NCI-H460 (cell line): ENCODE measurements at places on chromosomes 4 and X. TPM values are rescaled to one million over a fixed set of nuclear protein-coding genes. Genes with fewer than 3 reads are reported as not detected.

GRCh38 chr4:25786497-25787065 is 76.2 kb downstream of the SEL1L3 start:
- DNase-seq = no peak

DNA sequence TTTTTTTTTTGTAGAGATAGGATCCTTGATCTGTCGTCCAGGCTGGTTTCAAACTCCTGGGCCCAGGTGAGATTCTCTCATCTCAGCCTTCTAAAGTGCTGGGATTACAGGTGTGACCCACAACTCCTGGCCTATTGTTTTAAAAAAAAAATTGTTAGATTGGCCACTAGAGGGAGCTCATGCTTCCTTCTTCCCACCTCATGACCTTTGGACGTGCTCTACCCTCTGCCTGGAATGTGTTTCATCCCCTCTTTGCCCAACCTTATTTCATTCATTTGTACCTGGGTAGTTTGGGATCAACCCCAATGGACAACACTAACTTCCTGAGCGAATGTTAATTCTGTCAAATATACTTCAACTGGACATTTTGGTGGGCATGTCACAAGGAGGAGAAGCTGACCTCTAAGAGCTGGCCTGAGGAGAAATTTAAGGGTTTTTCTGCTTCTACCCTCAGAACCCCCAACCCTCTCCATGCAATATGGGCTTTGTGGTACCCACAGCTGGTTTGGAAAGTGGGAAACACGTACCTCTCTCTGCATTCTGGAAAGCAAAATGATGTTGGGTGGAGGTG is 6.4 kb downstream of the PPEF2 start:
- DNase-seq = peak; percentile 24

- DNase-seq = no peak
Observed at GRCh38 chr4:1683261-1683735, 815 bp downstream of the FAM53A start.

GRCh38 chrX:47174846-47175587 is 18.6 kb upstream of the UBA1 start:
- DNase-seq = no peak

DNA sequence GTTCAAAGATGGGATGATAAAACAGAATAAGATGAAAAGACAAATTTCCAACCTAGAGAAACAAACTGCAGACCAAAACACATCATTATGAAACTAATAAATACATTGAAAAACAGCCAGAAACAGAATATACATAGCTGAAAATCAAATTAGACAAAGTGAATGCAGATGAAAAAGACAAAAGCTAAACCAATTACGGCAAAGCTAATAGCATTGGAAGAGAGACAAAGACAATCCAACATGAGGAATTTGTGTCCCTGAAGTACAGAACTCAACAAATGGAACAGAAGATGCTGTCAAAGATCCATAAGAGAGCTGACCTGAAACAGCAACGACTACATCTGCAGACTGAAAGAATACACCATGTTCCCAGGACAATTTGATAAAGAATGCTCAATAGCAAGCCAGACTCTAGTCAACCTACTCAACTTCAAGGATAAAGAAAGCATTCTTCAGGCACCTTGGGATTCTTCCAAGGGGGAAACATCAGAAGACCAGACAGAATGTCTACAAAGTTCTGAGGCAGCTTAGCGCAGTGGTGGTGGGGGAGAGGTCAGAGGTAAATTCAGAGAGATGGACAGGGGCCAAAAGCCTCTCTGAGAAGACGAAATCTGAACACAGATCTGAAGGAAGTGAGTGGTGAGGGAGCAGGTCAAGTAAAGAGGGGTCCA is 27.4 kb upstream of the IRAK1 start:
- no peak for DNase-seq

DNA sequence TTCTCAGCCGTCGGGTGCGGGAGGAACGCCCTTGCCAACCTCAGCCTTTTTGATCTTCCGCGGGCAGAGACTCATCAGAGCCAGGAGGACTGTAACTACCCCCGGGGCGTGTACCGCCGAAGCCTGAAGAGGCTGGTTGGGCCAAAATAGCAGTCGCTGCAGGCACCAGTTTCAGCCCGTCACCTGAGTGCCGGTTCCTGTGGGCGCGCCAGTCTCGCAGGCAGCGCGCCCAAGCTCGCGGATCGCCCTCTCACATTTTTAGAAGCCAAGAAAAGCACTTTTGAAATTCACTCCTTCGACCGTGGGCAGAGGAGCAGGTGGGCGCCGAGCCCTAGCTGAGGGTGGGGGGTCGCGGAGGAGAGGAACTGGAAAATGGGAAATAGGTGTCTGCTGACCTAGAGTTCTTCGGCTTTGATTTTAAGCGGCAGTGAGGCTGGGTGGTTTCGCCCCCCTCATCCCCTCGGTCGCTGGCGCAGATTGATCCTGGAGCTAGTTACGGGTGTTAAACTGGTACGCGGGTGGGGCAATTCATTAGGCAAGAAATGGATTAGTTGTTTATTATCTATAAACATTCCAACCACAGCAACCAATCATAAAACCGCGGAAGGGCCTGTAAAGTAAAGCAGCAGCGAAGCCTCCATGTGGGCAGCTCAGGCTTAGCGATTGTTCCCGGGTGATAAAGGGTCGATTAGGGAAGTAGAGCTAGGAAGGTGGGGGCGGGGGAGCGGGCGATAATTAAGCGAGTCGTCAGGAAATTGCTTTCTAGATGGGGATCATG is 69.2 kb downstream of the FBXO8 start:
- no peak for DNase-seq

- peak; percentile 87 for DNase-seq
Observed at GRCh38 chrX:100871594-100872560, 2.3 kb downstream of the NOX1 start.

- no peak for DNase-seq
Observed at GRCh38 chrX:37779857-37780256, at the start of gene CYBB. Gene CYBB, plus strand, starts transcription at chrX:37780059. Its CDS starts 19 bp downstream, at chrX:37780078.

GRCh38 chrX:77422891-77423648 is 24.1 kb upstream of the FGF16 start:
- no peak for DNase-seq

- no peak for DNase-seq
Observed at GRCh38 chrX:34197946-34198345, 65.8 kb upstream of the FAM47A start.

GRCh38 chr4:75179510-75179909 is 246.6 kb downstream of the PARM1 start:
- no peak for DNase-seq

GRCh38 chrX:14591976-14592375 is 62.6 kb downstream of the GLRA2 start:
- DNase-seq = no peak

GRCh38 chr4:10998846-10999245 is 314.3 kb upstream of the CLNK start:
- no peak for DNase-seq

GRCh38 chrX:36414056-36414455 is 494.5 kb downstream of the CFAP47 start:
- no peak for DNase-seq

GRCh38 chr4:108080747-108081146 is 88.0 kb downstream of the LEF1 start:
- DNase-seq = no peak

- DNase-seq = no peak
Observed at GRCh38 chr4:143383005-143383574, 46.4 kb downstream of the GAB1 start.

DNA sequence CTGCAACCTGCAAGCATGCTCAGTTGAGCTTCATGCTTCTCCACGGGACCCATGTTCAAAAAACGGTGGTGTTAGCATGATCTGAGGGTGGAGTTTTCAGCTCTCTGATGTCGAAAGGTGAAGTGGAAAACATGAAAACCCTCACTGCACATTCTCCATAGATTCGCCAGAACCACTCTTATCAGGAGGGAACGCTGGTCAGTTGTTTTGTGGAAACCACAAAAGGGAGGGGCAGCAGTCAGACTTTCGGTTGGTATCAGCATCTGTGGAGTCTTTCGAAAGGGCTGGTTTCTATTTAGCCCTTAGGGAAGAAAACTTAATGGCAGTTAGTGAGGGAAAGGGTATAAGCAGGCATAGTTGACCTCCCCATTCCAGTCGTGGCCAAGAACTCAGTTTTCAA is 12.6 kb downstream of the PPA2 start:
- no peak for DNase-seq

GRCh38 chr4:110087070-110087708 is 111.2 kb downstream of the ELOVL6 start:
- DNase-seq = no peak

DNA sequence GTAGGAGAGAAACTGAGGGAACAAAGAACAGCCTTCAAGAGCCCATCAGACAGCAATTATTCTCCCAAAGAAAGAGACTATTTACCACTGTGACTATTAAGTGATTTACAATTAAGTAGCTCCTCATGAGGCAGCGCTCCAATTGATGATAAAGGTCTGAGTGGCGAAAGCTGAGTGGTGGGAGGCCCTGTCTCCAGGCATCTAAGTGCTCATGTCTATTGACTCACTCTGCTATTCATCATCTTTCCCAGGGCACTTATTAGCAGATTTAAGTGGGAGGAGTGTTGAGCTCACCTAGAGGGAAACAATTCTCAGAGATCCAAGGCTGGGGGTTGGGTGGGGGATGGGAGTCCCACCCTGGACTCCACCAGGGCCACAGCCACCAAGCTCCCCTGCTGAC is 23.3 kb downstream of the AMER1 start:
- no peak for DNase-seq

DNA sequence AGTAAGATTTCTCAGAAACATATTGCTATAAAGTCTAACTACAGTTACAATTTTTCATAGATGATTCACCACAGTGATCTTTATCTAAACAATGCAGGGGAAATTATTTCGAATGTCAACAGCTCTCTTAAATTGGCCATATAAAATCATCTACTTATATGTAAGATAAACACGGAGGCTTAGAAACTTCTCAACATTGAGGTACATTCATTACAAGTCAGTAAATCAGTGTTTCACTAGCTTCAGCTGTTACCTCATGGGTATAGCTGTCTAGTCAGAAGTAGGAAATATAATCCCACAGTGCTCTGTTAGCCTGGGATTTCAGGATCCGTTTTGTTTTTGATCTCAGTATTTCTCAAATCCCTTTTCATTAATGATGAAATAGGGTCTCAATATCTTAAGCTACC is 43.2 kb downstream of the PCDH7 start:
- no peak for DNase-seq

DNA sequence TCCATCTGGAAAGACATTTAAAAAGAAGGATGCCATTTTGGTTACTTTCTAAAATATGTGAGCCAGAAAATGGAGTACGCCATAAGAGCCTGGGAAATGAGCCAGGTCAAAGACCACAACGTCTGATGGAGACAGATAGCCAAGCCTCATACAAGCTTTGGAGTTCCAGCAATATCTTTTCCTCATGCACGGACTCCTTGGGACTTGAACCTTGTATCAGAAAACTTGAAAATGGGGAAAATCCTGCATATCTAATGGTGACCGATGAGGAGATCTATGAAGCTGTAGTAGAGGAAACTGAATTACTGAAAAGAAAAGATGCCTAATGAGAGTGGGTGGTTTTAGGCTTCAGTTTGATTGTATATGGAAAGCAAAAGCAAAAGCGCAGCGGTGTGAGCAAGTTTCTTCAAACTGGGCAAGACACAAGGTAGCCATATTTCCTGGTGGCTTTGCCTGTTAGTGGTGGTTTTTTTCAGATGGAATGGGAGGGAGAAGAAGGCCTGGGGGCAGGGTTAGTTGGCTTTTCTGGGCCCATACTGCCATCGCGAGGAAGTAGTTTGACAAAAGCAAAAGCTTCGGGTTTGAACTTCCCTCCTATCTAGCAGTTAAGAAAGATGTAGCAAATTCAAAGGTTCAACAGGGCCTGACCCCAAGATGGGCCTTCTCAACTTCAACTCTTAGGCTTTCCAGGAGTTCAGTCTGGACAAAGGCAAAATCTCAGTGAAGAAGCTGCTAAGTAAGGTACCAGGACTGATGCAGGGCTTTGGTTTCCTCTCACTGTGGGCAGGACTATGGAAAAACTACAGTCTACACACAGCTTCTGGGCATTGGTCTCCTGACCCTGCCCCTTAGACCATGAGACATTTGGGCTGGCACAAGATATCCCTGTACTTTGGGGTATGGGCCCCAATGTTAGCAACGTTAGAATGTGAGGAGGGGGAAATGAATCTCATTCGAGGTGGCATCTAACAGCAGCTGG is 210.0 kb upstream of the STK26 start:
- DNase-seq = no peak

DNA sequence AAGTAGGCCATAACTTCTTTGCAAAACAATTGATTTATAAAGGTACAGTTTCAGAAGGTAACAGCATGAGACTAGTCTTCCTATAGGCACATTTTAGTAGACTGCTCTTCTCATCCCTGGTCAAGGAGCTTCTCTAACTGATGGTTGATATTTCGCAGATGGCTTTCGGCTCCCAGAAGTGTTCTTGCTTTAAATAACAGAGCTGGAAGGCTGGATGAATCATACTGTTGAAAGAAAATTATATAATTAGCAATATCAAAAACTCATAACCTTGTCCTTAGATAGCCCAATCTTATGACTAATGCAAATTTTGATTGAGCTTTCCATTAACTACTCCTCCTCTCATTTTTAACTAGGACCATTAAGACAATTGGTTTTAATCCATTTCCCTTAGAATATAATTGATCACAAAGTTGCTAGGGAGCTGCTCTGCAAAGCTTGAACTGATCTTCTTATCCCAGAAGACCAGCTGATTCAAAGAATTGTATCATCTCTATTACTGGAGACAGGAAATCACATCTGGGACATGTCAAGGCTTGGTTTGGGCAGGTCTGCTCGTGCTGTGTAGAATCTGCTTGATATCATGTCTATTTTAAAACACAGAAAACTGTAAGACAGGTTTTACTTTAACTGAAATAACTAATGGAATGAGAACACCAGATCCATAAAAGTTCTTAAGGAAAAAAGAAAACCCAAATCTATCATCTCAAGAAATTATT is 38.6 kb downstream of the CENPU start:
- no peak for DNase-seq

GRCh38 chr4:161167539-161167938 is 996.3 kb downstream of the FSTL5 start:
- no peak for DNase-seq

- DNase-seq = no peak
Observed at GRCh38 chr4:83174844-83175414, 60.4 kb upstream of the PLAC8 start.

- no peak for DNase-seq
Observed at GRCh38 chr4:134544303-134544770, 342.7 kb upstream of the PABPC4L start.

- DNase-seq = no peak
Observed at GRCh38 chrX:64093761-64094160, 111.7 kb downstream of the AMER1 start.

- no peak for DNase-seq
Observed at GRCh38 chrX:25017667-25018247, 2.0 kb upstream of the ARX start.

- DNase-seq = no peak
Observed at GRCh38 chr4:102531462-102531861, 30.3 kb downstream of the NFKB1 start.

Gene FRMD7
- not detected in 2 replicates for total RNA-seq

Gene IL1RAPL2
- 0.07 TPM in 1 of 2 replicates, not detected in the other for total RNA-seq

Gene DKK2
- not detected in 2 replicates for total RNA-seq

Gene ZDHHC9
- 48.7 and 49.6 TPM in 2 replicates for total RNA-seq

Gene SPACA5
- not detected in 2 replicates for total RNA-seq

Gene JCHAIN
- total RNA-seq = not detected in 2 replicates

Gene FRMPD3
- not detected in 2 replicates for total RNA-seq

Gene AFM
- not detected in 2 replicates for total RNA-seq

Gene MEPE
- not detected in 2 replicates for total RNA-seq

Gene DGKK
- not detected in 2 replicates for total RNA-seq
